ENCODE measurements at places on chromosomes 12 and 14.

DNA sequence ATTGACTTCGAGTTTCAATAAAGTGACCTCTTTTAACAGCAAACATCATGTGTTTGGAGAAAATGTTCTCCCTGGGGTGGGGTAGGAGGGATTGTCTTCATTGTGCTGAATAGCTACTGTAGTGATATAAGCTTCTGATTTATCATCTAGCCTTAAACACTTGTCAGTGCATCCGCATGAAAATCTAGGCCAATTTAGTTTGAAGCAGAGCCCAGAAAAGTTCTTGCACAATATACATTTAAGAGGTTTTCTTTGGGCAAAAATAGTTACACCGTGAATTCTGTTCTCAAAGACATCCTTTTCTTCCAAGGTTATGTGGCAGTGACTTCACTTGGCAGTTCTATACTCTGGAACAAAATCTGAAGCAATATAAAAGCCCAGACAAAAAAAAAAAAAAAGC is 136.0 kb upstream of the IFNG-AS1 start:
- DNase-seq = no peak

- DNase-seq = no peak
Measured at GRCh38 chr12:11953523-11953922, 117.2 kb upstream of the BCL2L14 start.

GRCh38 chr12:25723336-25723735 is 170.3 kb upstream of the LMNTD1 start:
- DNase-seq = no peak

GRCh38 chr12:57826400-57826799 is 7.9 kb upstream of the AVIL start:
- no peak for DNase-seq

- DNase-seq = no peak
Measured at GRCh38 chr12:80087486-80088213, 11.7 kb upstream of the OTOGL start.

DNA sequence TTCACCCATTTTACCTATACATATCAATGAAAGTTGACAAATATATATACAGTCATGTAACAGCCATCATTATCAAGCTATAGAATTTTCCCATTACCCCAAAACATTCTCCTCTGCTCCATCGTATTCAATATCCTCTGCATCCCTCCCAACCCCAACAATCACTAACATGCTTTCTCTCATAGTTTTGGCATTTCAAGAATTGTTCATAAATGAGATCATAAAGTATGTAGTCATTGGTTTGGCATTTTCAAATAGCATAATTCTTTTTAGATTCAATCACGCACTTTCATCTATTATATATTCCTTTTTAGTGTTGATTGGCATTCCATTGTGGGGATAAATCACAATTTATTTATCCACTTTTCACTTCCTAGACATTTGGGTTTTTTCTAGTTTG is 866.0 kb upstream of the TMEM132C start:
- no peak for DNase-seq

- no peak for DNase-seq
Measured at GRCh38 chr12:53602176-53602864, 23.9 kb downstream of the ATF7 start.

- no peak for DNase-seq
Measured at GRCh38 chr12:48815126-48816110, 2.9 kb upstream of the CACNB3 start.

DNA sequence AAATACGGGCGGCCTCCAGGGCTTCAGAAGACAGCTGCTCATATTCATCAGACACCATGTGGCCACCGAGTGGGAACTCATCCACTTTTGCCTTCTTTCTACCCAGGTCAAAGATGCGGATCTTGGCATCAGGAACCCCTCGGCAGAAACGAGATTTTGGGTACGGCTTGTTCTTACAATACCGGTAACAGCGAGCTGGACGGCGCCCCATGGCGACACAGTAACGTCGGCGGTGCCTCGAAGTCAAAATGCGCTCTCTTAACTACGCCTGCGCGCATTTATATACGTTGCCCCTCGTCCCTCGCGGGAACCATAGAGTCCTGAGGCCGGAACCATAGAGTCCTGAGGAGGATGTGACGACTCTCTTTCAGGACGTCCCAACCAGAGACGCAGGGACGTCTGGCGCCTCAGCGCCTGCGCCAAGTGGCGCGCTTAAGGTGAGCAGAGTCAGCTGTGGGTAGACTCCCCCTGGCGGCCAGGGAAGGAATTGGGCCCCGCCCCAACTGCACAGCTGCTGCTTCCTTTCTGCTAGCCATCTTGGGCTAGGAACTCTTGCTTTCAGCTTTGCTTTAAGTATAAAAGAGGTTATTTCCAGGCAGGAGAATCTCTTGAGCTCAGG is at the start of gene RPL10L:
RPL10L (minus strand) TSS at position 256 of the 619 bp plus-strand sequence; CDS start at position 211, 45 bp downstream.
- DNase-seq = no peak

DNA sequence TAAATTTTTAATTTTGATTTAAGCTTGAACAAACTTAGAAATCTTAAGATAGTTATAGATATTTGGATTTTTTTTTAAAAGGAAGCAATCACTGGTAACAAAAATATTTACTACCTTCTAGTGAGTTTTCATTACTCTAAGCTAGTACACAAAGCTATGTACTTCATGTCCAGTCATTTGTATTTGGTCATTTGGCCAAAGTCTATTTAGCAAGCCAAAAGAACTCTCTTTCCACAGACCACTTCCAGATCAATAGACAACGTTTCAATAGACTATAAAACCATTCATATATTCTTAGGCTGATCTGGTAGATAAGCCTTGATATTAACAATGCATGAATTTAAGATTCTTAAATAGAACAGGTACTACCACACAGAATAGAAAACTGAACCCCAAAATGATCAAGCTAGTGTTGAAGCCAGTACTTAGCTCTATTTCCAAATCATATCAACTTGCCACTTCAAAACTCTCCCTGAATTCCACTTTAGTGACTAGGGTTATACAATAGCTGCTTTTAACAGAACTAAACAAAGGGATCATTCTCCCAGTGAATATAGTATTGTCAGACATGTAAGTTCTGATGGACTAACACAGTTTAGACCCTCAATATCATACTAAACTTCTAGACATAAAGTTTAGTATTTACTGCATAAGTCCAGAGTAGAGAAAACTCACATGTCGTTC is 21.7 kb downstream of the CAPRIN2 start:
- DNase-seq = no peak

GRCh38 chr12:39892146-39892545 is 213.7 kb downstream of the SLC2A13 start:
- no peak for DNase-seq

DNA sequence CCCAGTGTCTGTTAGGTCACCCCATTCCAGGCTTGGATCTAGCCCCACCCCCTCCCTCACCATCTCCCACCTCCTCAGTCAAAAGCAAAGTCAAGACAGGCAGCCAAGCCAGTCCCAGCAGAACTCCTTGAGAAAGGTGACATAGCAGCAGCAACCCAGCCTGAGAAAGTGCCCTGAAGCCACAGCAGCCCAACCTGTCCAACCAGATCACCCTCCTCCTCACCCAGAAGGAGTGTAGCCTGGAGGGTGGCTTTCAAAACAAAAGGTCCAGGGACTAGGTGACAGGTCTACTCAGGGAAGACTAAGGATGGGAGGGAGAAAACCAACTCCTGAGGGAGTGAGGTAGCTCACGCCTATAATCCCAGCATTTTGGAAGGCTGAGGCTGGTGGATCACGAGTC is 5.2 kb downstream of the RAB15 start:
- no peak for DNase-seq

- DNase-seq = no peak
Measured at GRCh38 chr12:25456474-25456873, 96.6 kb downstream of the LMNTD1 start.

Data from T-helper 17 cell (primary cell).